ENCODE measurements at places on chromosomes 6 and 20.

- DNase-seq: no peak
These were observed 194.2 kb upstream of the FOXQ1 start for GRCh38 chr6:1117530-1118286.

DNA sequence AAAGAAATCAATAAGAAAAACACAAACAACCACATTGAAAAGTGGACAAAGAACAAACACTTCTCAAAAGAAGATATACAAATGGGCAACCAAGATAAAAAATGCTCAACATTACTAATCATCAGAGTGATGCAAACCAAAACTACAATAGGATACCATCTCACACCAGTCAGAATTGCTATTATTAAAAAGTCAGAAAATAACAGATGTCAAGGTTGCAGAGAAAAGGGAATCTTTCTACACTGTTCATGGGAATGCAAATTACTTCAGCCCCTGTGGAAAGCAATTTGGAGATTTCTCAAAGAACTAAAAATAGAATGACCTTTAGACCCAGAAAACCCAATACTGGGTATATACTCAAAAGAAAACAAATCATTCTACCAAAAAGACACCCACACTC is 29.8 kb downstream of the KIF6 start:
- DNase-seq: no peak

DNA sequence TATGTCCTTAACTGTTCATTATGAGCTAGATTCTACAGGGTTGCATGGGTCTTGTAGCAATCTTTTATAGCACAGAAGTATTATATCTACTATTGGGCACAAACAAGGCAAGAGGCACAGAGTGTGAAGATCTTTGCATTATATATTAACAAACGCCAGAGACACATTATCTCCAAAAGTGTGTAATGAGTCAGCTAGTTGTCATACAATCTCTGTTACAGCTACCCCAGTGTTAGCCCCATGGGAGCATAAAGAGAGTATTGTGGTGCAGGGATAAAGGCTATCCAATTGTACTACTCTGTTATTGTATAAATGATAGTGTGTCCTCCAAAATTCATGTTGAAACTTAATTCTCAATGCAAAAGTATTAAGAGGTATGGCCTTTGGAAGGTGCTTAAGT is 148.4 kb upstream of the RIMS1 start:
- no peak for DNase-seq

DNA sequence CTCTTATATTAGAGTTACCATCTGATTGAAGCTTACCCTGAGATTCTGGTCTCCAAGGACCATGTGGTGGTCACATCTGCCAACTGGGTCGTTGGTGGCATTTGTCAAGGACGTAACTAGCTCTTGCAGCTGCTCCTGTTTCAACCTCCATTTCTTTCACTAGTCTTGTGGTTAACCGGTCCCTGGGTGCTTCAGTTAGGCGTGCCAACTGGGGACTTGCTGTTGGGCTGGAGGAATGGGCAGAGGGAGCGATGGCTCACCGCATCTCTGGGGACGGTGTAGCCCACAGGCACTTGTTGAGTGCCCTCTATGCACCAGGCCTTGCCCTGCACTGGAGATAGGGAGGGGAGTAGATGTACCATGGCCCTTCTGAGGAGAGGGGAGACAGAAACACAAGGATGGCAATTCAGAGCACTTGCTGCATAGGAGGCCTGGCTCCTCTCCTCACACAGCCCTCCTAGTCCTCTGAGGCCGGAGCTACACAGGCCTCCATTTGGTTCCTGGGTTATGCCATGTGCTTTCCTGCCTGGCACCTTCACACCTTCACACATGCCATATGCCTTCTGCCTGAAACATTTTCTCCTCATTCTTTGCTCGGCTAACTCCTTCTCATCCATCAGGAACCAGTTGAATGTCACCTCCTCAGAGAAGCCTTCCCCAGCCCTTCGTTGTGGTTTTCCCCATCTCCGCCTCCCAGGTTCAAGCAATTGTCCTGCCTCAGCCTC is 20.0 kb upstream of the ASXL1 start:
- no peak for DNase-seq

DNA sequence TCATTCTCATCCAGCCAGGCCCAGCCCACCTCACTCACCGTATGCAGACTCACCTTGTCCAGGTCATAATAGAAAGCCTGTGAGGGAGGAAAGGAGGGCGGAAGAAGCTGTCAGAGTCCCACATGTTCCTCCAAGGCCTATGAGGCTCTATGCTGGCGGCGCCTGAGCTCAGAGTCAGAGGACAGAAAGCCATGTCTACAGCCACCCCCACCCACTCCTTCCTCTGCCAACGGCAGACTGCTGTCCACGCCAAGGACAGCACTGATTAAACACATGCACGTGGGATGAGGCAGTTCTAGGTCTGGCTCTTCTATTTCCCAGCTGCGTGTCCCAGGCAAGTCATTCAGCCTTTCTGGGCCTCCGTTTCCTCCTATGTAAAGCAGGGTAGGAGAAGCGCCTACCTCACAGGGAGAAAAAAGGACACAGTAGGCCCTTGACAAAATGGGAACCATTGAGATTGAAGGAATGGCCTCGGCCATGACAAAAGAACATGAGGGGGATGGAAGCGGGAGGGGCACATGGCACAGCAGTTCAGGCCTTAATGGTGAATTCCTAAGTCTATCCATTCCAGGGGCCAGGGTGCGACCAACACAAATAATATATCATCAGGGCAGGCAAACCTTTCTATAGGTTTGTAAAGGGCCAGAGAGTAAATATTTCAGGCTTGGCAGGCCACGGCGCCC is 80.1 kb downstream of the RIPOR3 start:
- no peak for DNase-seq

DNA sequence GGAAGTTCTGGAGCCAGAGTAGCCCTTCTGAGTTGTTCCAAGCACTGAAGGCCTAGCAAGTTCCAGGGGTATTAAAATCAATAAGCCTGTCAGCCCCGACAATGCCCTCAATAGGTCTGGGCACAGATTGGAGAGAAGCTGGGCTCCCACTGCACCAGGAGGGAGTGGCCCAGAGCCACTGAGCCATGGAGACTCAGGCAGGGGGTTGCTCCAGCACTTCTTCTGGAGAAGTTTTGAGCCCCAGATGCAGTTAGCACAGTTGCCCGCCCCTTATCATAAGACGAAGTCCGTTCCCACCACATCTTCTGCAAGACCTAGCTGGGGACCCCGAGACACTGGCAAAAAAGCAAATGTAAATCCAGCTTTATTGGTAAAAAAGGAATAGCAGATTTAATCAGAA is 13.0 kb downstream of the DEFB132 start:
- DNase-seq: no peak

- no peak for DNase-seq
These were observed 22.9 kb upstream of the ZNF133 start for GRCh38 chr20:18265441-18265840.

GRCh38 chr6:81938991-81939732 is 186.7 kb upstream of the TENT5A start:
- no peak for DNase-seq

DNA sequence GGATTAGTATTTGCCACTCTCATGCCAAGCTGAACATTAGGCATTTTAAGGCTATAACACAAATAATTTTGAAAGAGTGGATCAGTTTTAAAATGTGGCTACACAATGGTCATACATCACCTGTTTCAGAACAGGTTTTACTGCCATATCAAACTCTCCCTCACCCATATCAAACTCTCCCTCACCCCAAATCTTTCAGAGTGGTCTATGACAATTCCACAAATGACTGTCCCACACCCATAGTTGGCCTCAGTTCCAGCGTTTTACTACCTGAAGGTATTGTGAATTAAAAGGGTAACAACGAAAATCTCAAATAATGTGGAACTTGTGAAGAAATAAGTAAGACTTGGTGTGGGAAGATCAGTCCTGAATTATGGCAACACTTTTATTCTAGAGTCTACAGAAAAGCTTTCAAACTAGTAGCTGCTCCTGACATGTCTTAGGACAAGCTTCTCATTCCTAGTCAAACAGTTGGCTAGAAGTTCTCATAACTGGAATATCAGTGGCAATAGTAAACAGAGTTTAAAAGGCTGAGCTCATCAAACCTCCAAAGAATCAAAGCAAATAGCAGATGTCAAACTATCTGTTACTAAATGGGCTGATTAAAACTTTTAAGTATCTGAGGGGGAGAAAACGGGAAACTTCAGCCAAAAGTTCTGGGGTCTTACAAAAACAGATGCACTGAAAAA is 52.4 kb downstream of the MAP3K7 start:
- DNase-seq: no peak

DNA sequence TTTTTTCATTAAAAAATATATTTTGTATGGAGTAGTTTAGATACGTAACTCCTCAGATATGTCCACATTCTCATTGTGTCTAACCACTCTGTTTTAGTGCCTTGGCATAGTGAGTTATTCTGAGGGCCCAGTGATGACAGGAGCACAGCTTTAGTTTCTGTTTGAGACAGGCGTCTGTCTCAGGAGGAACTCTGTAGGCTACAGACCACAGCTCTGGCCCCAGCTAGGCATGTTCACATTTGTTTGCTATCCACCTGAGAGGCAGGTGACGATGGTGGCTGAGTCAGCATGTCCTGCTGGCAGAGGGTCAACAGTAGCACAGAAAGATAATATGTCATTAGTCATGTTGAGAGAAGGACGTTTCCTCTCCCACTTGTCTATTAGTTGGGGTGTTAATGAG is 16.3 kb downstream of the LRRC1 start:
- DNase-seq: no peak

DNA sequence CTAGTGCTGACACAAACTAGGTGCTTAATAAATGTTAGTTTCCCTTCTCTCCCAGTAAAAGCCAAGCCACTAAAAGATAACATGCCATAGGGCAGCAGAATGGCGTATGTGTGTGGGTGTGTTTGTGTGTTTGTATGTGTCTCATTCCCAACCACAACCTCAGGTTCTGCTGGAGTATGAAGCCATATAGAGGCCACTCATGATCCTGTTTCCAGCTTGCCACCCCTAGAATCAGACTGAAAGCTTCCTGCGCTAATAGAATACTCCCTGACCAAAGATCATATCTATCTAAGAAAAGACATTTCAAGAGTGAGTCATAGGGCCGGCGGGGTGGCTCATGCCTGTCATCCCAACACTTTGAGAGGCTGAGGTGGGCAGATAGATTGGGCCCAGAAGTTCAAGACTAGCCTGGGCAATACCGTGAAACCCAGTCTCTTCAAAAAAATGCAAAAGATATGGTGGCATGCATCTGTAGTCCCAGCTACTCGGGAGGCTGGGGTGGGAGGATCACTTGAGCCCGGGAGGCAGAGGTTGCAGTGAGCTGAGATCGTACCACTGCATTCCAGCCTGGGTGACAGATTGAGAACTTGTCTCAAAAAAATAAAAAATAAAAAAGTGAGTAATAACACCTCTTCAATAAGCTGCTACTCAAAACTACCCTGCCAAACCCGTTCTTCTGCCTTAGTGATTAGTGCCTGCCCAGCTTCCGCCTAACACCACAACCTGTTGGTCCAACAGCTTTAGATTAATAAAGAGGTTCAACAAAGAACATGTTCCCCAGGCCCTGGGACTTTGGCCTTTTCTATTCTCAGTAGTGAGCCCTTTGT is 11.8 kb upstream of the SNRPC start:
- DNase-seq: no peak

DNA sequence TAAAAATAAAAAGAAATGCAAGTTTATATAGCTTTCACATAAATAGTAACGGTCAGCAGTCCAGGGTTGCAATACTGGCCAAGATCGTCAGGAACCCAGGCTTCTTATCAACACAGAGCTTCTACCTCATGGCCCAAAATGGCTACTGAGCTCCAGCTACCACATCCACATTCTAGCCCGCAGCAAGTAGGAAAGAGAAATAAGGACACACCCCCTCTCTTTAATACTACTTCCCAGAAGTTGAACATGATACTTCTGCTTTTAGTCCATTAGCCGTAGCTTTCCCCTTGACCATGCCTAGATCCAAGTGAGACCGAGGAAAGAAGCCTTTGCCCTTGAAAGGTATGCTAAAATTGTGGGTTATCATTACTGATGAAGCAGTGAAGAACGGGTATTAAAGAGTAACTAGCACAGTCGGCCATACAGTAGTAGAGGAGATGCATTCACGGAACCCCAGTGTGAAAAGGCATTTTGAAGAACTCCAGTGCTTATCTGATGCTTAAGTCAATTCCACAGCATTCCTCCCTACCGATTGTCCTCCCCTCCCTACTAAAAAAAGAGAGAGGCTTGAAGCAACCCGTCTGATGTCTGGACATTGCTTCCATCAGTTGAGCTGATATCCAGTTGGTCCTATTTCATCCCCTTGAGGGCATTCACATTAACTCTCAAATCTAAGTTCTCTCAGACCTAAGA is 226.9 kb upstream of the RREB1 start:
- no peak for DNase-seq

DNA sequence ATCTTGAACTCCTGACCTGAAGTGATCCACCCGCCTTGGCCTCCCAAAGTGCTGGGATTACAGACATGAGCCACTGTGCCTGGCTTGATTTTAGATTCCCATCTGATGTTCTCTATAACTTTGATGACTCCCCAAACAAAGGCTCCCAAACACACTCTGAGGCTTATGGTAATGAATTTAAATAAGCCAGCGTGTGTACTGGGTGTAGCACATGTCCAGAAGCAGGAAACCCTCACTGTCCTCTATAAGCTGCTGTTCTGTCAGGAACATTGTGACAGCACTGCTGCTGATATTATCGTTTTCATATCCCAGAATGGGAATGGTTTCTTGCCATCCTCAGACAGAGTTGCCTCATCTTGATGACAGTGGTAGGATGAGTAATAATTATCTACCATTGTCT is 54.1 kb upstream of the SALL4 start:
- no peak for DNase-seq

GRCh38 chr6:122798099-122798641 is 9.1 kb downstream of the SMPDL3A start:
- DNase-seq: no peak

GRCh38 chr20:45094864-45095574 is 5.9 kb downstream of the KCNS1 start:
- DNase-seq: no peak

DNA sequence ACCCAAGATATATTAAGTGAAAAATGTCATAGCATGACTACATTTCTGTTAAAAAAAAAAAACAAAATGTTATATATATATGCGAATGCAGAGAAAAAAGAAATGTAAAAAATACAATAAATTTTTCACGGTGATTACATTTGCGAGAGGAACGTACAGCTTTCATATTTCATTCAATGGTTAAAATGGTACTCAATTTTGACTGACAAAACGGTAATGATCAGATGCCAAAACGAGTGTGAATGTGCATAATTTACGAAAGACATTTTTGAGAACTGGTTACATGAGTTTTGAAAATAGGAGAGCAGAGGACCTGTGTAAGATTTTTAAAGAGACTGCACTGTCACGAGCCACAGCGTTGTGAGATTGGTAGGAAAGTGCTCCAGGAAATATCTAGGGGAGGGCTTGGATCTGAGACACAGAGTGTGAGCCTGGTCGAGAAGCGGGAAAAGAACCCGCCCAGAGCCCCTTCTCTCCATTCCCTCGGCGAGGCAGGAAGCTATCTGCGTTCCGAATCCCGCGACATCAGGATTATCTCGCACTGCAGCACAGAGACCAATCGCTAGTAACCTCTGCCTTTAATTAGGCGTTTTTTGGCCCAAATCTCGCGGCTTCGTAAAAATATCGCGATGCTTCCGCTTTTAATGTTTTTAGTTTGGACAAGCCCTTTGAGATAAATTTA is 28.5 kb downstream of the TRIM27 start:
- DNase-seq: peak; percentile 71

Data from C1 segment of cervical spinal cord (tissue), 14 donors.